ENCODE measurements at places on chromosomes 7 and 10.
A peak's percentile ranks its signal among the peaks of the same experiment; 100 is the strongest.

- DNase-seq: peak; percentile 68
These were observed 262.1 kb downstream of the ATRNL1 start for GRCh38 chr10:115355162-115355760.

- DNase-seq: no peak
These were observed 75.1 kb downstream of the OAT start for GRCh38 chr10:124343351-124344265.

DNA sequence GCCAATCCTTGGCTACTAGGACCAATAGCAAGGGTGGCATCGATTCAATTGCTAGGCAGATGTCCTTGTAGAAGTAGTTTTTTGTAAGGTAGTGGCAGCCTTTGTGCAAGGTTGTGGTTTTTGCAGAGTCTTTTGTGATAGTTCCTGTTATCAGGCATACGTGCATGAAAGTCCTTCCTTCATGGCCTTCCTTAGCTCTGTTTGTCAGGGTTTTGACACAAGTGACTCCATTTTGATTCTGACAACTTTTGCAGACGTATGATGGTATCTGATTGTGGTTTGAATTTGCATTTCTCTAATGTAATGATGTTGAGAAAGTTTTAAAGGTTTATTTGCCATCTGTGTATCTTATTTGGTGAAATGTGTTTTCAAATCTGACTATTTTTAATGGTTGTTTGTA is 71.8 kb upstream of the SYPL1 start:
- DNase-seq: no peak

DNA sequence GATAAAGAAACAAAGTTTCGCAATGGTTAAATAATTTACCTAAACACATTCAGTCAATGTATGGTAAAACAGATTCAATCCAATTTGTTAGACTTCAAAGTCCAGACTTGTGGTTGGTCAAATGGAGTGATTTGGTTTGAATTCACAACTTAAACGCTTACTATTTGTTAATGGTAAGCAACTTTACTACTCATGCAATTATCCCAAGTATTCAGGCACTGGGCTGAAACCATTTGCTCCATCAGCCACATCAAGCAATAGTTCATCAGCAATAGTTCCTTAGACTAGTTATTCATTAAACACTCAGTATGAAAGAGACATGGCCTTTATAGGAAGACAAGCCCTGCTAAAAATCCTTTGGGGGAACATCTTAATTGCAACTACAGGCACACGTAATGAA is 253.0 kb downstream of the AGMO start:
- DNase-seq: no peak

DNA sequence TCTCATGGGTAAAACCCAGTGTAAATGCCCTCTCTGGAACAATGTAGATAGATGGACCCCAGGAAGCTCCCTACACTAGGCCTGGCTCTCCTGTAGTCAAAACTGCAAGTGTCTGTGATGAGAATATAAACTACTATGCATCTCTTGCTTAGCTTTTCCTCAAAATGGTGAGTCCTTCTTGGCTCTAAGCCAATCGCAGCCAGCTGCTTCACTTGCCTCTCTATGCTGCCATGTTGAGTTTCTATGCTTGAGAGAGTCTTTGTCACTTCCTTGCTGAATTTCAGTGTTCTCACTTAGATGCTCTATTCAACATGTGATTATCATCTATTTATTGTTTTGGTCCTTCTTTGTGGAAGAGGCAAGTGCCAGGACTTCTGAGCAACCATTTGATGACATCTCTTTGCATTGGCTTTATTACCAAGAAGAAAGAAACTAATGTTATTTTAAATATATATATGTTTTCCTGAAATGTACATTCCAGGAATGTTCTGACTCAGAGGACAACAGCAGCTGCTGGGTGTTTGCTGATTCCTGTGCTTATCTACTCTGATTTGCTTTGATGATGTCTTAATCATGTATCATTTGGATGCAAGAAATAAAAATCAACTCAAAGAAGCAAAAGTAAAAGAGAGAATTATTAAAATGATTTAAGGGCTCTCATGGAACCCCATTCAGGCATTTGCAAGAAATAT is 16.6 kb downstream of the TAS2R40 start:
- DNase-seq: no peak

GRCh38 chr10:61901829-61902444 is 438 bp downstream of the ARID5B start:
- DNase-seq: no peak

DNA sequence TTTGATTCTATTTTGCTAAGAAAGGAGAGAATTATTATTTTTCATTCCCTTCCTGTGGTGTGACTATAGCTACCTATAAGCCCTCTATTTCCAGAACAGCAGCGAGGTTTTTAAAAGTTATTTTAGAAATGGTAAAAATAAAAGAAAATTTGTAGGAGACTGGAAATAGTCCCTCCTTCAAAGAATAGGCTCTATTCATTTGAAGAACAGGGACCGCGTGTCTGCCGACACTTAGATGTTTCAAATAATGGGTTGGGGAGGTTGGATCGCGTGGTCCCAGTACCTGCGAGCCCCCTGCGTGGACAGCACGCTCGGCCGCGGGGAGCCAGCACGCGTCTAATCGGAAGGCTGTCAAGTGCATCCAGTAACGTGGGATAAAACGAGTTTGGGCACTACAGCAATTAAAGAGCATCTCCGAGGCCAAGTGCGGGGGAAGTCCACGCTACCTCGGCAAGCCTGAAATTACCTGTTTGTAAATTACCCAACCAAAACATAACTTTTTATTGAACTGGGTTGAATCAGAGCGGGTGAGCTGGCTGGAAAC is 1.0 kb downstream of the CACNA2D1 start:
- no peak for DNase-seq

DNA sequence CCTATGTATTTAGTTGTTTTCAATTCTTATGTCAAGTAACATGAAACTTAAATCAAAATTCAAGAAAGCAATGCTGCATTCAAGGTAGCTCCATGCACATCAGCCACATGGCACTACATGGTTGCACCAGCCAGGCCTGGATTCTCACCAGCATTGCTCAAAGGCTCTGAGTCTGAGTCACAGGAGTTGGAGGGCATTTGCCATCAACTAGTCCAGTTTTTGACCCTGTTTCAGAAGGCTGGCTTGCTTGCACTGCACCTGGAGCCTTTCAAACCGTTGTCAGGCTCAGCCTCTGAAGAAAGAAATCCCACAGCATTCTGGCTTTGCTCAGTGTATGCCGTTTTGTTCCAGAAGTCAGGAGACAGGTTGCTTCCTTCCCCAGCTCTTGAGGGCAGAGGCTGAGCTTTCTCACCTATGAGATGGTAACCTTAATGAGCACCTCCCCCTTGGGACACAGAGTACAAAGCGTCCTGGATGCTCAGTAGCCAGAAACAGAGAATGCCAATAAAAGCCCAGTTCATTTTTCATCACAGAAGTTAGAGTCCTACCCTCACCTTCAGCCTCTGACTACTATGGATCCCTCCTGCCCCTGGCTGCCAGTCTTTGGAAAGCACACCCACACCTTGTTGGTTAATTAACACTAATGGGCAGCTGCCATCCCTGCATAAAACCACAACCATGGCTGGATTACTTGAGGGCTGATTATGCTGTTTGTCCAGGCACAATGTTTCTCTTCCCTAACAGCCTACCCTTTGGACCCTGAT is 288.4 kb upstream of the LRRTM3 start:
- DNase-seq: no peak

DNA sequence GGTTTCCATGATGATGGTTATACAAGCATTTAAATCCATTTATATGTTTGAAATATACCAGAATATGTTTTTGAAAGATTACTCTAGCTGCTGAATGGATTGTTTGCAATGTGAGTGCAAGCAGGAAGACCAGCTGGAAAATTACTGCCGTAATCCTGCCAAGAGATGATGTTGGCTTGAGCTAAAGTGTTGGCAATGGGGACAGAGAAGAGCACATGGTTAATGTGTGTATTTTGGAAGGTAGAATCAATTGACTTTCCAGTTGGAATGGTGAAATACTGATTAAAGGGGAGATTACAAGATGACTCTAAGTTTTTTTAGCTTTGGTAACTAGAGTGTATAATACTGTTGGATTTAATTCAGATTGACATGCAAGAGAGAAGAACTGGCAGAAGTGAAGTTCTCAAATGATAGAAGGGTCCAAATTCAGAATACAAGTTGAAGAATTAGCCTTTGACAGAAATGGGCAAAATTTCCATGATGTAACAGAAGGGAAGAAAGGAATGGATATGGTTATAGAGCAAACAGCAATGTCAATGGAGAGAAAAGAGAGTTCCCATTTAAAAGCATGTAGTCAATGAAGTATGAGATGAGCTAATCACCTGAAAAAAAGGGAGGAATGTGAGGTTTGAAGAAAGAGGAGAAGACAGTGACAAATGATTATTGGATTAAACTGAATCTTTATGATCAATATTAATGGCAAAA is 422.0 kb downstream of the CDC14C start:
- peak; percentile 99 for DNase-seq

DNA sequence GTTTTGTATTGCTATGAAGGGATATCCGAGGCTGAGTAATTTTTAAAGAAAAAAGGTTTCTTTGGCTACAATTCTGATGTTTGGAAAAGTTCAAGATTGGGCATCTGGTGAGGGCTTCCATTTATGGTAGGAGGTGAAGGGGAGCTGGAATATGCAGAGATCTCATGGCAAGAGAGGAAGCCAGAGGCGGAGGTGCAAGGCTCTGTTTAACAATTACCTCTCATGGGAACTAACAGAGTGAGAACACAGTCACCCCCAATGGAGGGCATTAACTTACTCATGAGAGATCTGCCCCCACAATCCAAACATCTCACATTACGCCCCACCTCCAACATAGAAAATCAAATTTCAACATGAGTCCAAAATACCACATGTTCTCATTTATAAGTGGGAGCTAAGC is 62.0 kb downstream of the AKR1D1 start:
- no peak for DNase-seq

DNA sequence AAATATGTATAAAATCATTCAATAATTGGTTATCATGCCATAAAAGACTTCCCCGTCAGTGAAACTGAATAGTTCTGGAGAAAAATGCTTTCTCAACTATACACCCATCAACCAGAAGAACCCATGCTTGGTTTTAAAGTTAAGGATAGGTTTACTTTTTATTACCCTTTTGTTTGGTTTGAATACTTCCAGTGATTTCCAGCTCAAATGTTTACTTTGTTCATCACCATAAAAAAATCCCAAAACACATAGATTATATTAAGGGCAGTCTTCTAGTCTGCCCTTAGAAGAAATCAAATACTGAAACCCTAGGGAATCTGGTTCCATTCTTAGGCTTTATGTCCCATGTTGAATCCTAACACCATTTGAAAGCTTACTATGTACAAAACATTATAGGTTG is 49.2 kb downstream of the PTTG1IP2 start:
- DNase-seq: no peak

GRCh38 chr10:11946652-11947051 is 96.0 kb downstream of the UPF2 start:
- DNase-seq: no peak

GRCh38 chr10:120630266-120630665 is 173.2 kb downstream of the PLPP4 start:
- DNase-seq: no peak

GRCh38 chr10:120691625-120692024 is 159.5 kb upstream of the WDR11 start:
- no peak for DNase-seq

DNA sequence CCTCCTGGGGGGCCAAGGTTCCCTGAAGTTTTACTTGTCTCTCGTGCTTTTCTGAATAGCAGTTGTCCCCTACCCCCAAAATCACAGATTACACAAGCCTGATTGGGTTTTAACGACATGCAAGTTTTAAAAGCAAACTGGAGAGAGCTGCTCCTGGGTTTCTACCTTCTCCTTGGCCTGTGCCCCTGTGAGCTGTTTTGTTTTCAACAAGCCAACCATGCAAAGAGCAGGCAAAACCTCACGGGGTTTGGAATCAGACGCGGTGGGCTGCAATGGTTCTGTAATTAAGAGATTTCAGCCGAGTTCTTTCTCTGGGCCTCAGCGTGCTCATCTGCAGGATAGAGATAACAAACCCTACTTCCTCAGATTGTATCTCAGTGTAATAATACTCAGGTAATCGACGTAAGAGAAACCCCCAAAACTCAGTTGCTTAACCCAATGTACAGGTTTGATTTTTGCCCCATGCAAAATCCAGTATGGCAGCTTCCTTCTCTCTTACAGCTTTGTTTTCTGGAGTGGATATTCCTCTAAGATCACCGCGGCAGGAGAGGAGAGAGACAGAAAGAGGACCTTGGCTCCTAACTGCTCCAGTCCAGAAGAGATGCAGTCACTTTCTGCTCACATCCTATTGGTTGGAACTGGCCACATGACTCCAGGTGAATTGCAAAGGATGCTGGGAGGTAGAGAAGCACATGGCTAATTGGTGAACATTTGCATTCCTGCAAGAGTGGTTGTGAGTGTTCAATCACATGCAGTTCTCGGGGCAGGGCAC is 42.0 kb downstream of the MYL10 start:
- no peak for DNase-seq

DNA sequence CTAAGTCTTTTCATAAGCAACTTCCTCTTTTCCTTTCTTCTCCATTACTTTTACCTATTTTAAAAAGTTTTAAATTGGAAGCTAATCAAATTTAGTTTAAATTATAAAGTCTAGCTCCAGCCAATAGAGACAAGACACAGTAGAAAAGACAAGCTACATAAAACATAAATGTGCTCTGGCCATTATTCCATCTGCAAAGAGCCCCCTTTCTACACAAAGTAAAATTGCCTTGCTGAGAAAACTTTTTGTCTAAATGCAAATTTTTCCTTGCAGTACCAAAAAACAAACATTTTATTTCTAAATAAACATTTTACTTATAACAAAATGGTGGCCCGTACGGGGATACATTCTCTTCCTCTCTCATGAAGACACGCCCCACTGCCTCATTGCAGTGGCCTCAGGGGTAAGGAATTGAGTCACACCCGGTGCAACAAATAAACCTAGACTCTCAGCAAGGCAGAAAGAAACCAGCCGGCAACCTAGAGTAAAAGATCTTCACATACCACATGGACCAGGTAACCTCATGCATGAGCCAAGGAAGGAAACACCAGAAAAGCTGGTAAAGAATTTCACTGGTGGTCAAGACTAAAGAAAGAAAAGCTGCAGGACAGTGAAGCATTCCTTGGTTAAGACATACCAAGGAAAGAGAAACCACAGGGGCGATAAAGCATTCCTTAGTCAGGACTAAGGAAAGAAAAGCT is 71.6 kb upstream of the ZNF746 start:
- DNase-seq: no peak

DNA sequence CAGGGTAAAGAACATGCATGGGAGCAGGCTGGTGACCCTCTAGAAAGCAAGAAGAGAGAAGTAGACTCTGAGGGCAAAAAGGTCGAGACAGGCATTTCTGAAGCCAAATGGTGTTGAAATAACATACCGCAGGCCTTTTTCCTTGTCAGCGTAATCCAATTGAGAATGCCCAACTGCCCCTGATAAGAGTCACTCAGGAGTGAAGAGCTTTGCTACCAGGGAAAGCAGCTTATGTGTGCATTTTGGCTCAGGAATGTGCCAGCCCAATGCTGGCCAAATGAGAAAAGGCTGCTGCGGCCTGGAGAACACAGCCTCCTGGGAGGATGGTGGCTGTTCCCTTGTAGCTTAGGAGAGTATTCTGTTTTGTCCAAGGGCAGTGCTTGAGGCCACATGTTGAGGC is 61.4 kb upstream of the NFKB2 start:
- no peak for DNase-seq
